Choroid plexus epithelial cell (primary cell): ENCODE measurements at places on chromosomes 6 and 20.
A peak's percentile ranks its signal among the peaks of the same experiment; 100 is the strongest.

DNA sequence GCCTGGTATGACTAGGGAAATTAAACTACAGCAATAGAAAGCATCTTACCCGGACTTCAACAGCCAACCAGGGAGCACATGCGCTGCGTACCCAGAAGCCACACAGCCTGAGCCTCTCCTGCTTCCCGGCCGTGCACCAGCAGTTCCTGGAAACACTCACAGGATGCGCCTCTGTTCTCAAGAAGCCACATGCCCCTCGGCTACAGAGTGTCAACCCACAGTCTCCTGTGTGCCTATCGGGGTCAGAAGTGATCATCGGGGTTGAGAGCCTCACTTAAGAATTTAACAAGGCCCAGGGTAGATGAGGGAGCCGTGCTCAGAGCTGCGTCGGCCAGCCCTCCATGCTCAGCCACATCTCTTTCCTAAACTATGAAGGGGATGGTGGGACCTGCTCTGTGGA lies 147.2 kb upstream of the GGTLC1 start:
- DNase-seq, result no peak

- no peak for DNase-seq
Measured at GRCh38 chr6:50681213-50681824, 32.0 kb upstream of the TFAP2D start.

- DNase-seq, result no peak
Measured at GRCh38 chr6:87747646-87748045, 45.6 kb upstream of the AKIRIN2 start.

DNA sequence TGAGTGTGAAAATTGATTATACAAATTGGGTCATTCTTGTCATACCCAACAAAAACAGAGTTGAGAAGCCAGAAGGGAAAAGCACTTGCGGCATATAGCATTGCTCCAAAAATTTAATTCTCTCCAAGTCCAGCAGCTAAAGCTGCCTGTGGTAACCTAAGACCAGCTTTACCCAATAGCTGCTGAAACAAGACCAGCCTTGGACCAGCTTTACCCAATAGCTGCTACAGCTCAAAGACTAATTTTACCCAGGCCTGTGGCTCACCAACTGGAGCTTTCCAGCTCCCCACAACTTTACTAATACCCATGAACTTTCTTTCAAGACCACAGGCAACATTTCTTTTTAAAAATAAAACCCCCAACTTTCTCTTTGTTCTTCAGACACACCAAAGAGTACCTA lies 32.8 kb upstream of the ZNF133 start:
- no peak for DNase-seq

GRCh38 chr6:149012040-149012545 lies 265.3 kb downstream of the UST start:
- peak; percentile 85 for DNase-seq
